Cortex of kidney (tissue), 1 donor: ENCODE measurements at places on chromosomes 11 and 22.

DNA sequence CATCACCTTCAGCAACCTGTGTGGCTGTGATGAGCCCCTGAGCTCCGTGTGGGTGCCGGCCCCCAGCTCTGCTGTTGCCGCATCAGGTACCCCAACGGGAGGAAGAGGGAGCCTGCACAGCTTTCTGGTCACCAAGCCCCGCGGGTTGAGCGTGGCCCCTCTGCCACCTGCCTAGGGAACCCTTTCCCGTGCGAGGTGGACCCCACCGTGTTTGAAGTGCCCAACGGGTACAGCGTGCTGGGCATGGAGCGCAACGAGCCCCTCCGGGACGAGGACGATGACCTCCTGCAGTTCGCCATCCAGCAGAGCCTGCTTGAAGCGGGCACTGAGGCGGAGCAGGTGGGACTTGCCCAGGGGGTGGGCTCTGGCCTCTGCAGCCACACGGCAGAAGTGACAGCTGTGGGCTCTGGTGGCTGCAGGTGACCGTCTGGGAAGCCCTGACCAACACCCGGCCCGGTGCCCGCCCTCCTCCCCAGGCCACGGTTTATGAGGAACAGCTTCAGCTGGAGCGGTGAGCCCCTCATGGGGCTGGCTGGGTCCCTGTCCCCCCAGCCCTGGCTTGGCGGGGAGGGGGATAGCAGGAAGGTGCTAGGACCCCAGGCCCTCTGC lies 1.9 kb upstream of the SSH3 start:
- DNase-seq: no peak

DNA sequence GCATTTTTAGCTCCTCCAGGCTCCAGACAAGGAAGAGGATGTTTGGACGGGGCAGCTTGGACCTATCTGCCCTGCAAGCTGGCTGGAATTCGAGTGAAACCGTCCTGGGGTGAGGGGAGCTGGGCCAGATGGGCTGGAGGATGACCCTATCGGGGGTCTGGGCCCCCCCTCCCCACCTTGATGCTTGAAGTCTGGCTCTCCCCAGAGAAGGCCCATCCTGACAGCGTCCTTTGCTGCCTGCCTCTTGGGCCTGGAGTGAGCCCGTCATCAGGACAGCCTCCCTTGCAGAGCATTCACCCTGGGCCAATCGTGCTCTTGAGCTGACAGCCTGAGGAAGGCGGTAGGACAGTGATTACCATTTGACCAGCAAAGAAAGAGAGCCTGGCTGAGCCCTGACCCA lies 5.3 kb upstream of the PDGFB start:
- no peak for DNase-seq

DNA sequence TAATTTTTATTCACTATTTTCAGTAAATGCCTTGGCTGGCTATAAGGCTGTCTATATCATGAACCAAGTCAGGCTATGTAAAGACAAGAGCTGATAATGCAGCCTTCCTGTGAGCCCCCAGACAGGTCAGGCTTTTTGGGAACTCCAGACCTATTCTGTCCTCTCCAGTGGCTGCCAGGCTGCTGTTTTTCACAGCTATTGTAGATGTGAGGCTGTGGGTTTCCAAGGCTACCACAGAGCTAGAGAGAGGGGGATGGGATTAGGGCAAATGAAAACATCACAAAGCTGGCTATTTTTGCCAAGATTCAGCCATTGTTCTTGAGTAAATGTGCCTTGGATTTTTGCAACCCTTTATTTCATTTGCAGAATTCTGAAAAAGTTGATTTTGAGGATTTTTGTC lies 55.7 kb upstream of the SORL1-AS1 start:
- no peak for DNase-seq

GRCh38 chr11:75576499-75576918 lies 14.5 kb downstream of the SERPINH1 start:
- DNase-seq: no peak

DNA sequence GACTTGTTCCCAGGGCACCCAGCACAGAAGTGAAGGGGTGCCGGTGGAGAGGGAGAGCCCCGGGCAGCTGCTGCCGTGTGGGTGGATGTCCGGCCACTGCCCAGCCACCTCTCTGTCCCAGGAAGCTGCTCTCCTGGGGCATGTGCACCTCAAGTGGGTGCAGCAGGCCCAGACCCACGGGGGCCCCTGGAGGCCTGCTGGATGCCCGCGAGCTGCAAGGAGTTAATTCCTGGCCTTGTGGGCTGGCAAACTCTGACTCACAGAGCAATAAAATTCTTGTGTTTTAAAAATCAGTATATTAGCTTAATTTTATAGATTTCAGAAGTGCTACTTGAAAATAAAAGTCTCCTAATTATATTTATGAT lies 37.4 kb upstream of the KCNQ1OT1 start:
- DNase-seq: no peak

GRCh38 chr11:19089421-19089820 lies 27.5 kb upstream of the ZDHHC13 start:
- no peak for DNase-seq
